ENCODE measurements at places on chromosomes 1 and 21.

DNA sequence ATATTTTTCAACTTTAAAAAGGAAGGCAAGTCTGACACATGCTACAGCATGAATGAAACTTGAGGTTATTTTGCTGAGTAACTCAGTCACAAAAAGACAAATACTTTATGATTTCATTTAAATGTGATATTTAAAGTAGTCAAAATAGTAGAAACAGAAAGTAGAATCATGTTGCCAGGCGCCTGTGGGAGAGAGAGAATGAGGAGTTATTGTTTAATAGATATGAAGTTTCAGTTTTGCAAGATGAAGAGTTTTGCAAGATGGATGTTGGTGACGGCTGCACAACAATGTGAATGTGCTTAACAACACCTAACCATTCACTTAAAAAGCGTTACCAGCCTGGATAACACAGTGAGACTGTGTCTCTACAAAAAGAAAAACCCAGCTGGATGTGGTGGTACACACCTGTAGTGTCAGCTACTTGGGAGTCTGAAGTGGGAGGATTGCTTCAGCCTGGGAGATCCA lies 20.7 kb upstream of the ATP1A1 start:
- no peak for DNase-seq

DNA sequence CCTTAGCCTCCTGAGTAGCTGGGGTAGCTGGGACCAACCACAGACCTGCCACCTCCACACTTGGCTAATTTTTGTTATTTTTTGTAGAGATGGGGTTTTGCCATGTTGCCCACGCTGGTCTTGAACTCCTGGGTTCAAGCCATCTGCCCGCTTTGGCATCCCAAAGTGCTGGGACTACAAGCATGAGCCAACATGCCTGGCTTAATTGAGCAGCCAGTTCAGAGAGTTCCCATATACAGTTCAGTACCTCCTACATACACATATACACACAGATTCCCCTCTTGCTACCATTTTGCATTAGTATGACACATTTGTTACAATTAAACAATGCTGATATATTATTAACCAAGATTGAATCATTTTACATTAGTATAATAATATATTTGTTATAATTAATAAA lies 2.9 kb downstream of the RNPEP start:
- DNase-seq: no peak

- DNase-seq: no peak
Measured at GRCh38 chr1:111696330-111696729, 42.9 kb downstream of the INKA2 start.

GRCh38 chr21:45302082-45303061 lies 14.7 kb upstream of the POFUT2 start:
- DNase-seq: no peak

GRCh38 chr1:203082571-203083462 lies 3.0 kb downstream of the MYOG start:
- peak; percentile 44 for DNase-seq

- DNase-seq: no peak
Measured at GRCh38 chr1:41580520-41581172, 96.2 kb upstream of the EDN2 start.

GRCh38 chr1:109388884-109389637 lies 8.7 kb downstream of the SORT1 start:
- DNase-seq: no peak

GRCh38 chr1:64750875-64751274 lies 6.0 kb downstream of the RAVER2 start:
- no peak for DNase-seq

DNA sequence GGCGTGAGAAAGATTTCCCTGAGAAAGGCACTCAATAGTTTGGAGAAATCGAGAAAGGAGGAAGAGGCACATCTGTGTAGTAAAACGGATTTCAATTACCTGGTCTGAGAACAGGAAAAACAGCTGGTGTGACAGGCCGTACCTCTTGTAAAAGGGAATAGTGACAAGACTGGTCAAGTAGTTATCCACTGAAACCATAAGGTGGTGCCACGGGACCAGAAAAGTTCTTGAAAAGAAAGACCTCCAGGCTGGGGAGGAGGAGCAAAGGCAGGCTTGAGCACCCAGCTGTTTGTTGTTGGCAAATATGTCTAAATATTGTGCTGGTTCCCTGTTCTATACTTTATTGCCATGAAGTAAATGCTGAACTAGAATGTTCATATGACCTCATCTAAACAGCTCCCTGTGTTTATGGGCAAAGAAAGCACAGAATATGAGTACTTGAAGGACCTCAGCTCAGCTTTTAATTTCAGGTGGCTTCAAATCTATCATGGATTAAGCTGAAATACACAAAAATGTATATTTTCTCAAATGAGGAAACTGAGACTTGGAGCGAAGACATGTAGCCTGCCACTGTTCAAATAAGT lies 4.0 kb downstream of the HAO2 start:
- peak; percentile 50 for DNase-seq

DNA sequence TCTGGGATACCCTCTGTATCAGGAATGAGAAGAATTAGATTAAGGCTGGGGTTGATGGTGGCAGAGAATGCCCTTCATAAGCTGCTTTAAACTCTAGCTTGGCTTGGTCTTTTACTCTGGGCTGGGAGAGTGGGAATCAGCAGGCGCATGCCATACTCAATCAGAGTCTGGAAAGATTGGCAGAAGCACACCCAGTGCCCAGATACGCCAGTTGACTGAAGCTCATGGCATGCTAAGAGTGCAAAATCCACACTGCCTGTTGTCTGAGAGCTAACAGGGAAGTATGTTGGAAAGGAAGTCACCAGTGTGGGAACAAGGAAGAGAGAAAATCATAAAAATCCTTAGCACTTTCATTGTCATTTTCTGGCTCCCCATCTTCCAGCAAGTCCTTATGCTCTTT lies 53.0 kb downstream of the HMCN1 start:
- no peak for DNase-seq

GRCh38 chr1:204130981-204131892 lies 20.6 kb downstream of the ETNK2 start:
- DNase-seq: peak; percentile 45

DNA sequence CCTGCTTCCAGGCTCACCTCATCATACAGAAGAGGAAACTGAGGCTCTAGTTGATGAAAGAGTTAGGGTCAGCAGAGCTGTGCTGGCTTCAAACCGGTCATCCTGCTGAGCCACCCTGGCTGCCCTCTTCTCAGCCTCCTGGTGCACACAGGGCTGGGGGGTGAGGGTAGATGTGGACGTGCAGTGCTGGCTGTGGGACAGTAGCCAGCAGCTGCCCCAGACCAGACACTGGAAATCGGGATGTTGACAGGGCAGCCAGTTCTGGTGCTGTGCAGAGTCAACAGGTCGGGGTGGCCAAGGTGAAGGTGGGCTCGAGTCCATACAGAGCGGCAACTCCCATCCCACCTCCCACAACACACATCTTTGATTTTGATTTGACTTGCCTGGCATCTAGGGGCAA lies 1.5 kb upstream of the CLCNKA start:
- DNase-seq: no peak

DNA sequence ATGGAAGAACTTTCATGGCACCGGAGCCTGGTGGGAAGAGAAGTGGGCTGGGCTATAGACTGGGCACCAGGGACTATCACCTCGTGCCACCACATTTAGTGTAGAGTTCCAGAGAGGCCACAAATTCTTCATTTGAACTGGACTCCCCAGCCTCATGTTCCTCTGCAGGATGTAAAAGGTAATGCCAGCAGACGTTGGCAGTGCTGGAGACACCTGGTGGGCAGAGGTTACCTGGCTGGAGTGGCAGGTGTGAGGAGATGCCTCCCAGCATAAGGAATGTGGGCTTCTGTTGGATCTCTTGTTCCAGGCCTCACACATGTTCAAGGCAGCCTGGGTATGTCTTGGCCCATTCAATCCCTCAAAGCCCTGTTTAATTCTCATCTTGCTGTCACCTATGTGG lies 35.2 kb downstream of the TEX35 start:
- no peak for DNase-seq

DNA sequence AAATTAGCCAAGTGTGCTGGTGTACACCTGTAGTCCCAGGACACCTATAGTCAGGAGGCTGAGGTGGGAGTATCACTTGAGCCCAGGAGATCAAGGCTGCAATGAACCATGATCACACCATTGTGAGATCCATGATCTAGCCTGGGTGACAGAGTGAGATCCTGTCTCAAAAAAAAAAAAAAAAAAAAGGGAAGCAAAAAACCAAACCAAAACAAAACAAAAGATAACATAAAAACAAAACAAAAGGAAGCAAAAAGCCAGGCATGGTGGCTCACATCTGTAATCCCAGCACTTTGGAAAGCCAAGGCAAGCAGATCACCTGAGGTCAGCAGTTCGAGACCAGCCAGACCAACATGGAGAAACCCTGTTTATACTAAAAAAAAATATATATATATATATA lies 9.4 kb upstream of the AKR1A1 start:
- DNase-seq: no peak

- peak; percentile 9 for DNase-seq
Measured at GRCh38 chr21:41477641-41478318, 30.2 kb downstream of the TMPRSS2 start.

- peak; percentile 38 for DNase-seq
Measured at GRCh38 chr1:27438621-27439061, 46.2 kb downstream of the GPR3 start.

- peak; percentile 56 for DNase-seq
Measured at GRCh38 chr1:97630948-97631347, 289.9 kb downstream of the DPYD start.

DNA sequence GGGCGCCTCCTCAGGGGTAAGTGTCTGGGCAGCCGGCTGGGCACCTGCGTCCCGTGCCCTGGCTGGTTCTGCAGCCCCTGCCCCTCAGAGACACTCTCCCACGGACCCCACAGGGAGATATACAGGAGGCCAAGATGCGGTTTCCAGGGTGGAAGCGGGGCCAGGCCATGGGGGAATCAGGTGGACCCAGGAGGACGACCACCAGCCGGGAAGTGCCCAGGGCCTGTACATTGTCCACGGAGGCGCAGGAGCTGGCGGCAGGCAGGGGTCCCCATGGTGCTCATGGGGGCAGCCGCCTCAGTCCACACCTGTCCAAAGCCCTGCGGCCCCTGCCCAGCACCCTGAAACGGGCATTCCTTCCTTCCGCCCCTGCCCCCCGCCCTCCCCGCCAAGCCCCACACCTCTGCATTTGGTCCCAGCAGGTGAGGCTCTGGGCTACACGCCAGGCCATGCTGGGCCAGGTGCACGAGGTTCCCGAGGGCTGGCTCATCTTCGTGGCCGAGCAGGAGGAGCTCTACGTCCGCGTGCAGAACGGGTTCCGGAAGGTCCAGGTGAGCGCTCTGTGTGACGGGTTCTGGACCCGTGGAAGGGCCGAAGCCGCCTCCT lies 36.7 kb downstream of the SLC19A1 start:
- DNase-seq: no peak

GRCh38 chr1:160092366-160093068 lies 5.9 kb downstream of the IGSF8 start:
- no peak for DNase-seq

GRCh38 chr1:243213045-243213787 lies 41.9 kb downstream of the CEP170 start:
- peak; percentile 49 for DNase-seq

GRCh38 chr21:36111238-36111637 lies 23.6 kb upstream of the CBR3 start:
- DNase-seq: no peak

DNA sequence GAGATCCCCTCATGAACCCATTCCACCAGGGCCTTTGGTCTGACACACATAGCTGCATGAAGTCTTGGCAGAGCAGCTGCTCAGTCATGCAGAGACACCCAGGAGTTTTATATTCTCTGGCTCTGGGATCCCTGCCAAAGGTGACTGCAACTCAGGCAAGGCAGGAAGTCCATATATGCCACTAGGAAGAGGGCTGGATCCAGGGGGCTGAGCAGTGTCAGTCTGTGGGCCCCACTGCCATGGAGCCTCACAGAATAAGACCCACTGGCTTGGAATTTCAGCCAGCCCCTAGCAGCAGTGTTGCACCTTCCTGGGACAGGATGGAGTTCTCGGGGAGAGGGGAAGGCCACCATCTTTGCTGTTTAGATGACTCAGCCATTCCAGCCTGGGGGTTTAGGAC lies 199.7 kb downstream of the TBX15 start:
- no peak for DNase-seq

GRCh38 chr1:2624735-2625300 lies 8.0 kb downstream of the MMEL1 start:
- no peak for DNase-seq

- DNase-seq: peak; percentile 48
Measured at GRCh38 chr1:103461161-103462105, 64.1 kb upstream of the RNPC3 start.

DNA sequence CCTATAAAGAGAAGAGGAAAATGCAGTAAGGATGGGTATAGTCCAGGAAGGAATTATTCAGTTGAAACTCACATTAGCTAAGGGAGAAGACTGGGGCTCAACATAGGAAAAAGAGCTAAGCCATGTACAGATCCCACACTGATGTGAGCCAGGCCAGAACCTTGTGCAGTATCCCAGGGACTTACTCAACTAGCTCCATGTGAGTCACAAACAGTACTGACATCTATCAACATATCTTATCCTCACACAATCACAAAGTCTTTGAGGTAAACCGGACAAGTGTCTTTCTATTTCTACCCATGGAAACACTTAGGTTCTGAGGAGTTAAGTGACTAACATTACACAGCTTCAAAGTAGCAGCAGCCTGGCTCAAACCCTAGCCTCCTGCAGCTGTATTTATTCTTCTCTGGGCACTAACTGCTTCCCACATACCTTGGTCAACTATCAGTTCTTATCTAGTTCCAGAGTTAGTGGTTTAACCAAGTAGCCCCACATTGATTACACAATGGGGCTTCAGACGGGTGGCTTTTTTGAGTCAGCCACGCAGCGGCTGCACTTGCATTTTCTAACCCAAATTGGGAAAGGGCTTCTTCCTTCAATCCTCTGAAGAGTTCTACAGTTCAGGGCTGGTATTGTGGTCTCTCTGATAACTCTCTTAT lies 9.5 kb downstream of the CD5L start:
- peak; percentile 76 for DNase-seq

DNA sequence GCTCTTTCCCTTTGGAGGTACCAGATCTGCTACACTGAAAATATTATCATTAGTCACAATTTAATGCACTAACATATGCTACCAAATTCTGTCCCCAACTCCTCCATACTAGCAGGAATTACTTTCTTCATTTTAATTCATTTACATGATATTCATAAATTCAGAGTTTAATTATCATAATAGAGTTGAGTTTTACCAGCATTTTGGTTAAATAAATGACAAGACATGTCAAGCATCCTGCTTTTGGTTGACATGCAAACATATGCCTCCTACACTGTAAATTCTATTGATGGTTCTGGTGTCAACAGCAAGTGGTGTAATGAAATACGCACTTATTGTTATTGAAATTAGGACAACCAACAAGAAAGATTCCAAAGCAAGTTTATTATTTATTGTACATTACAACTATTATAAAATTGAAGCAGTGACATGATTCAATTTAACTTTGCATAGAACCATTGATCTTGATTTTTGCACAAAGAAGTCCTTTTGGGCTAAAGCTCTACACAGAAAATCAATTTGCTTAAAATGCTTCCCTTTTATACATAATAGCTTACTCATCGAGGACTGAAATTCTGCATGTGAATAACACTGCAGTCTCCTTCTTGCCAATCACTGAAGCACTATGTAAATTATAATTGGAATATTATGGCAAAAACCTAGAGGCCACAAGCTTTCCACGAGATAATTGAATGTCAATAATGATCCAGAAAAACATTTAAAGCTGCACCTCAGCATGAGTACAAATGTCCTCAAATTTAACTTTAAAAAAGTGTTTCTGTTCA lies 728.6 kb upstream of the ADGRL2 start:
- no peak for DNase-seq

GRCh38 chr1:83027511-83027910 lies 971.4 kb downstream of the TTLL7 start:
- no peak for DNase-seq

- peak; percentile 68 for DNase-seq
Measured at GRCh38 chr1:112172294-112172882, 182.9 kb upstream of the KCND3 start.

Data from hematopoietic multipotent progenitor cell treated with erythropoietin and hydrocortisone succinate and interleukin-3 and kit ligand, for 4 days (in vitro differentiated cells).